ENCODE measurements at places on chromosomes 16 and 17.

- no peak for DNase-seq
Observed at GRCh38 chr16:29915590-29916247, 10.3 kb downstream of the KCTD13 start.

- no peak for DNase-seq
Observed at GRCh38 chr16:2333772-2334379, 6.7 kb downstream of the ABCA3 start.

DNA sequence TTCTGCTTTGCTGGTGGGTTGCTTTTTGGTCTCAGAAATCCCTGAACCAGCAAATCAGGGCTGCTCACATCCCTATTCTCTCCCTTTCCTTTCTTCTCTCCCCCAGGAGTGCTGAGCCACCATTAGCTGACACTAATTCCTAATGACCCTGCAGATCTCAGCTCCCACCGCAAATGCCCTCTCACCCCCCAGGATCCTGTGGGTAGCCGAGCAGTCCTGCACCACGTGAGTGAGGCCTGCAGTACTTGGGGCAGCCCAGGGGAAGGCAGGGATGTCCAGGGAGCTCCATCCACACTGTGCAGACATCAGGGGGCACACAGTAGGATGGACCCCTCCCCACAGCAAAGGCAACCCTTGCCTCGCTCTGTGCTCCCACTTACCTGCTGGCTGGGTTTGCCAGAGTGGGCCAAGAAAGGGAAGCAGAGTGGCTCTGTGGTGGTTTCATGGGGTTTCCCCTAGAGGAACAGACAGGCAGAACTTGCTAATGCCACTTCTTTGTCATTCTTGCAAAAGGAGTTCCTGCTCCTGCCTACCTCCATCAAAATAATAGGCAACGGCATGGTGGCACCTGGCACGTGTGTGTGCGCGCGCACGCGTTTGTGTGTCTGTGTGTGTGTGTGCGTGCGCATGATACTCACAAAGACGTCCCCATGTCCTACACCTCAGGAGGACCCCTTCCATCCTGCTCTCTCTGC, 135.6 kb downstream of the GAS7 start:
- no peak for DNase-seq

GRCh38 chr17:15398736-15399331, 57.4 kb upstream of the TEKT3 start:
- DNase-seq: no peak

GRCh38 chr17:49443862-49444261, 29.2 kb upstream of the PHB1 start:
- DNase-seq: no peak

- no peak for DNase-seq
Observed at GRCh38 chr16:57711993-57712392, 17.4 kb downstream of the DRC7 start.

GRCh38 chr16:27333549-27333948, 19.8 kb downstream of the IL4R start:
- no peak for DNase-seq

DNA sequence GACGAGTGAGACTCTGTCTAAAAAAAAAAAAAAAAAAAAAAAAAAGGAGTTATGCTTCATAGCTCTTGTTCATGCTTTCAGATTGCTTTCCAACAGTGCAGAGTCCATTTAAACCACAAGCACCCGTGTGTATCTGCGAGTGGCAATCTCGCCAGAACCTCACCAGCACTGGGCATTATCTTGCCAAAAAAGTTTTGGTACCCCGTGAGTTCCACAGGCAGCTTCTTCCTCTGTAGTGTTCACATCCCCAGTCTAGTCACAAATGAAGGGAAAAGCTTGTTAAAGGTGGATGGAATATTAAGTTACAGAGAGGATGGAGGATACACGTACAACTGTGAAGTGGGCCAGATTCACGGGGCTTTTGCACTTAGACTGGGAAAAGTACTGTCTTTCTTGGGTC, 33.5 kb downstream of the WSB1 start:
- no peak for DNase-seq

DNA sequence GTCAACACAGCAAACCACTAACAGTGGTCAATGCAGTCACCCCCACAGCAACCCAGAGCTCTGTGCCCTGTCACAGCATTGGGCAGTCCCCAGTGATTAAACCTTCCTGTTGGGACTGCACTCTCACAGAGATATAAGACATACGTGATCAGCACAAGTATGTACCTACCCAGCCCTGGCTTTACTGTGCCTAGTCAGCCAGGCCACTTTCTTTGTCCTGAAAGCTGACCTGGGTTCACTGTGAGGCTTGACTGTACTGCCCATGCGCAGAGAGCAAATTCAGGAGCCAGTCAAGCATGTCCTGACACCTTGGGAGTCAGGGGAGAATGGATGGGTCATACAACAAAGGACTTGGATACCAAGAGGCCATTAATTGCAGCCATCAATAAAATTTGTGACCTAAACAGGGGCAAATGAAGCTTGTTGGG, 10.9 kb upstream of the TMEM170A start:
- no peak for DNase-seq

DNA sequence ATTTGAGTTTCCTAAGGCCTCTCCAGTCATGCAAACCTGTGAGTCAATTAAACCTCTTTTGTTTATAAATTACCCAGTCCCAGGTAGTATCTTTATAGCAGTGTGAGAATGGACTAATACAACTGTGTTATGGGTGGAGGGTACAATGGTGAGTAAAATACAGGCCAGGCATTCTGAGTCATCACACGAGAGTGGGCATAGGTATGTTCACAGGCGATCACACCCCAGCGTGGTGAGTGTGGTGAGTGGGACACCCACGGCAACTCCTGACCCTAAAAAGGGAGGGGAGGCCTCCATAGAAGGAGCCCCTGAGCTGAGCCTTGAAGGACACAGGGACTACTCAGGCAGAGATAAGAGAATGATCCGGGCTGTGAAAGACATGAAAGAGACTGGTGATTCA, 22.6 kb upstream of the MAPT start:
- no peak for DNase-seq

GRCh38 chr17:56449176-56449575, 144.3 kb upstream of the NOG start:
- DNase-seq: no peak

Data from stimulated activated CD4-positive, alpha-beta T cell treated with anti-CD3 and anti-CD28 coated beads, Interleukin-4, amount 100 ng/mL, for 1 hour (primary cell).